ENCODE measurements at places on chromosomes 7 and 10.

DNA sequence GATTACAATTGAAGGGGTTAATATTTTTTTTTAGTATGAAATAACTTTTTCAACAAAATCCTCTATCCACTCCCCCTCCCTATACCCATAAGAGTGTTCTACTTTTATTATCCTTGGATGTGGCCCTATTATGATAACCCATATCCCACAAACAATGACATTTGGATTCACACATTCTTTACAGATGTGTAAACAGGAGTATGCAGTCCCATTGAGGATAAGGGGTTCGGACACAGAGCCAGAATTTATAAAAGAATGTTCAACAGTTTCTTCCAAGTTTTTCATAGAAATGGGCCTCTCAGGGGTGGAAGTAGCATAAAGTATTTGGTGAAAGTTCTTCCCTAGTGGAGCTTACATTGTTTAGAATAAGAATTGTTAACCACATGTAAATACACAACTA, 16.1 kb upstream of the PCLO start:
- DNase-seq = no peak

- no peak for DNase-seq
Measured at GRCh38 chr7:73977619-73978618, 50.1 kb upstream of the ELN start.

DNA sequence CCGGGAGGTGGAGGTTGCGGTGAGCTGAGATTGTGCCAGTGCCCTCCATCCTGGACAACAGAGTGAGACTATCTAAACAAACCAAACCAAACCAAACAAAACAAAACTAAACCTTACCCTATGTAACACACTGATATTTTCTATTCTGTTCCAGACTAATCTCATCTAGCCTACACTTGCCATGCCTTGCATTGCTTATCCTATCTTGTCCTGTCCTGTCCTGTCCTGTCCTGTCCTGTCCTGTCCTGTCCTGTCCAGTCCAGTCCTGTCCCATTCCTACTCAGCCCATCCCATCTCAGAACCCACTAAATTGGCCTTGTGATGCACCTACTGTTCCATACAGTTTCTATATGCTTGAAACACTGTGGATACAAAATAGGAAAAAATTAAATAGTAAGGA, 64.7 kb upstream of the HDAC9 start:
- no peak for DNase-seq

DNA sequence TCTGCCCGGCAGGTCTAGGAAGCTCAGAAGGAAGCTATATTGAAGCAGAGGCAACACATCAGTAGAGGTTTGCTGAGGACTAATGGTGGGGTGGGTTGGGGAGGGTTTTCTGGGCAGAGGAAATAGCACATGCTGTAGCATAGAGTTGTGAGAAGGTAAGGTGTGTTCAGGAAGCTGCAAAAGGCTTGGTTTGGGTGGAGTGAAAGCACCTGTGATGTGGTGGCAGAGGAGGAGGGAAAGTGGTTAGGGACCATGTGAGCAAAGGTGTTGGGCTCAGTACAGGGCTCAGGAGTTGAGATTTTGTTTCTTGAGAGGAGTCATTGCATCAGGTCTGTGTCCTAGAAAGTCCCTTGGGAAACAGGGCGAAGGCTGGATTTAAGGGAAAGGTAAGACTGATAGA, 294.6 kb downstream of the SORCS3 start:
- DNase-seq = peak; percentile 34

- DNase-seq = no peak
Measured at GRCh38 chr10:106310596-106310995, 853.9 kb downstream of the SORCS1 start.

DNA sequence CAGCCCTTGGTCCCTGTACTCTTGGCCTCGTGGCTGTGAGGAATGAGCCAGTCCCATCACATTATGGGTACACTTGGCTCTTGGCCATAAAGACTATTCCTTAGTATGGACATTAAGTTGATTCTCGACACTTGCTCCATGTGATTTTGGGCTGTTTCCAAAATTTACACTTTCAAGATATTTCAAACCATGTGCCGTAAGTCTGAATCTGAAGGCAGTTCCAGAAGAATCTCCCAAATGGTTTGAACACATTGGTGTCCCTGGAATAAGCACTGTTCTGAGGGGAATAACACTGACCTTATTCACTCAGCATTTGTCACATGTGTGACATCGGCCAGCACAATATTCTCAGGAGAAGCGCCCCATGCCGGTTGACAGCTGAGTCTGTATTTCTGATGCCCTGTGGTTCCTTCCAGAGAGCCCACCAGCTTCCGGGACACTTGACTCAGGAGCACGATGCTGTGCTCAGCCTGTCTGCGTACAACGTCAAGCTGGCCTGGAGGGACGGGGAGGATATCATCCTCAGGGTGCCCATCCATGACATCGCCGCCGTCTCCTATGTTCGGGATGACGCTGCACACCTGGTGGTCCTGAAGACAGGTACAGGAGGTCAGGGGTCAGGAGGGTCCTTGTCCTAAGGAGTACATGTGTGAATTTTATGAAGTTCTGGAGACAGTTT, 24.6 kb downstream of the NACAD start:
- DNase-seq = no peak

DNA sequence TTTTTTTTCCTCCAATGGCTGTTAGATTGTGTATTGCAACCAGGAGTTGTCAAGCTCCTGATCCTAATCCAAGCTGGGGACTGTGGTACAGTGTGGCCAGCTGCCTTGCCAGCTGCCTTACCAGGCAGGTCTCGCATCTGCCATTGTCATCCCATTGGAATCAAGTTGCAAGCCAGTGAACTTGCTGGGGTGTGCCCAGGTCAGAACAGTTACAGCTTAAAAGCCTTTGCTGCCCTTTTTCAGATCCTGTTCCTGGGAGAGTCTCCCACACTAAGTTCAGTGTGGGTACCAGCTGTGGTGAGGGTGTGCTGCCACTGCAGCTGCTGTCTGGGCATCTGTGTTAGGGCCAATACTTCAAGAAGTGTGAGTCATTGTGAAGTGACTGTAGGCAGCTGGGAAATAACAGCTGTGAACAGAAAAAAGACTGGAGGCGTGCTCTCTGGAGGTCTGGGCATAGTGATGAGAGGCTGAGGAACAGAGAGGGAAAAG, 72.8 kb downstream of the CCNY start:
- DNase-seq = no peak

DNA sequence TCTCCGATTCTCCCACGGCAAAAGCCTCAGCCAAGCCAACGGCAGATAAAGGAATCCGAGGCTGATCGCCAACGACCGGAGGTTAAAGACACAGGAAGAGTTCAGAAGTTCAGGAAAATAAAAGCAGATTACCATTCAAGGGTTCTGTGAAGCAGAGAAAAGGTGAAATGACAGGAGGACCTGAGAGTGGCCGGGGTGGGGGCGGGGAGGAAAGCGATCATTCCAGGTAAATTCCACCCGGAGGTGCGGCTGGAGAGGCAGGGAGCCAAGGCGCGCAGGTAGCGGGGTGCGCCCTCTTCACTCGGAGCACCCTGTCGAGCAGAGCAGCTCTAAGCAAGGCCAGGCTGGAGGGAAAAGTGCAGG, 35.3 kb upstream of the SEPHS1 start:
- DNase-seq = no peak

DNA sequence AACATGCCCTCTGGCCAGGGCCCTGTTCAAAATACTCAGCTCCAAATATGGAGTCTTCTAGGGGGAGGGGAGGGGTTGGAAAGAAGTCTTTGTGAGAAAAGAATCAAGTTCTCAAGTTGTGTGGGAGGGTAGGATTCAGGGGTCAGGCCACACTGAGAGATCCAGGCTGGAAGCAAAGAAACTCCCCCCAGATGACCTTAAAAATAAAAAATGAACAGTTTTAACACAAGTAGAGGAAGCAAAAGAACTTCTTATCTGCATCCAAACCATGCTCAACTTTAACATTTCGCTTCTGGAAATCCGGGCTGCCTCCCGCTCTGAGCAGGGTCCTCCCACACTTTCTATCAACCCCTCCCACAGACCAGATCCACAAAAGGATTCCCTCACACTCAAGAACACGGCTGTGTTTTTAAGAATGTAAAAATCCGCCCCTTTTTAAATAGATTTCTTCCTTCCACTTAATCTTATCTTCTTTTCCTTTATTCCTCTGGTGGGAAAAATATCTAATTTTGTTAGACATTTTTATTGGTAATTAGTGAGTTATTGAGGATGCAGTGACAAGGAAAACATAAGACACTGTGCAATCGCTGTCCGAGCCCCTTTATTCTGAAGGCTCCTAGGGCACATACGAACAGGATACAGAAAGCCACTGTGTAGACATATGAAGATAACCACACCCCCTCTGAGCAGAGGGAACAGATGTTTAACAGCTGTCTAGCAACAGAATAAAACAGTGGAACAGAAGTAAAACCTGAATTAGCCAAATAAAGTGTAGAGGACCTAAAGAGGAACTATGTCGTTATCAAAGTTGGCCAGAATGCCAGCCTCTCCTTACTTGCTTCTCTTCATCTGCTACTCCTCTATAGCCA, 43.8 kb downstream of the CYTH3 start:
- DNase-seq = peak; percentile 12

DNA sequence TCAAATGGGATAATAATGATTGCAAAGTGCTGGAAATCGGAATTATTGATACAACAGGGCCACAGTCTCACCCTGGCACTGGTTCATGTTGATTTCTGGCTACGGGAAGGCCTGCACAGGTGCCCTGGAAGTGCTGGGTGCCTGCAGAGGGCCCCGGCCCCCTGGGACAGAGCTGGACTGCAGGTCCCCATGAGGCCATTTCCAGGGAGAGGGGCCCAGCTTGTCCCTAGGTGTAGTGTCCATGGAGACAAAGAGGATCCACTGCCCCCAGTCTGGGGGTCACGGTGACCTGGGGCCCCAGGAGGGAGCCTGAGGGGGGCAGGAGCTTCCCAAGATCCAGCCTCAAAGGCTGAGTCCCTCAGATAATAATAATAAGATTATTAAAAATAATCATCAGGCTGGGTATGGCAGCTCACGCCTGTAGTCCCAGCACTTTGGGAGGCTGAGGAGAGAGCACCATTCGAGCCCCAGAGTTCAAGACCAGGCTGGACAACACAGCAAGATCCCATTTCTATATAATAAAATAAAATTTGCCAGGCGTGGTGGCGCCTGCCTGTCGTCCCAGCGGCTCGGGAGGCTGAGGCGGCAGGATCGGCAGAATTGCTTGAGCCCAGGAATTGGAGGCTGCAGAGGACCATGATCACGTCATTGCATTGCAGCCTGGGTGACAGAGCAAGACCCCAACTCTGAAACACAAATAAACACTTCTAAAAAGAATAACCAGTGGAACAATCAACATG, 98.1 kb downstream of the MICALL2 start:
- DNase-seq = no peak

DNA sequence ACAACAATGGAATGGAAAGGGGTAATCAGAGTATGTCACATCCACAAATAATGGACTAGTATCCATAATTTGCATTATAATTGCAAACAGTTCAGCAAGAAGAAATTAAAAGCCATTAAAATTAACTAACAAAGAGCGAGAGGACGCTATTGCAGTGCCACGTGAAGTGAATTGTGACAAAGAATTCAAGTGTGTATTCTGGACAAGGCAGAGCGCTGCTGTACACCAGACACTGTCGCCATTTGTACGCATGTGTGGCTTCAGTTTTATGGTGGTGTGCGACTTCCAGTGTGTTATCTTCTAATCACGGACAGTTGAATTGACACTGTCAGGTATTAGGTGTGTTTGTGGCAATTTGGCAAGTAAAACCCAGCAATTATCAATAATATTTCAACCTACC, 11.3 kb downstream of the CYP3A5 start:
- DNase-seq = no peak

DNA sequence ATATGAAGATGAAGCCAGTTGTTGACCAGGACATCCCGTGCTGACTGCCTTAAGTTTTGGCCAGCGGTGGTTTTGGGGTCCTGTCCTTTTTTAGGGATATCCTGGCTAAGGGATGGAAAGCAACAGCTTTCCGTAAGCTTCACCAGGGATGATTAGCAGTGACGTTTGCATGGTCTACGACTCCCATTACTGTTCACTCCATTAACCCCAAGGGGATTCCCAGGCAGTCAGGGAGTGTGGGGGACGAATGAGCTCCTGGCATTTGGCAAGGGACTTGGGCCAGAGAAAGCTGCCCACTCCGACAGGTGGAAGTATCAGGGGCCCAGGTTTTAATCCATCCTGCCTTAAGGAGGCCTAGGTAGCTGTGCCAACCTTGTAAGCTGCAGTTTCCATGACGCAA, 66.8 kb downstream of the ITGB1 start:
- no peak for DNase-seq

Measured in CD4-positive, alpha-beta T cell treated with Interleukin-17A for 1 hour (primary cell).